ENCODE measurements at places on chromosomes 11 and 22.
A peak's percentile ranks its signal among the peaks of the same experiment; 100 is the strongest.

- DNase-seq = peak; percentile 85
These were observed 15.7 kb downstream of the DAGLA start for GRCh38 chr11:61695917-61696316.

GRCh38 chr11:66107600-66108510 lies 37.8 kb downstream of the PACS1 start:
- DNase-seq = no peak

GRCh38 chr11:36010010-36010740 lies 66.3 kb downstream of the LDLRAD3 start:
- DNase-seq = no peak

DNA sequence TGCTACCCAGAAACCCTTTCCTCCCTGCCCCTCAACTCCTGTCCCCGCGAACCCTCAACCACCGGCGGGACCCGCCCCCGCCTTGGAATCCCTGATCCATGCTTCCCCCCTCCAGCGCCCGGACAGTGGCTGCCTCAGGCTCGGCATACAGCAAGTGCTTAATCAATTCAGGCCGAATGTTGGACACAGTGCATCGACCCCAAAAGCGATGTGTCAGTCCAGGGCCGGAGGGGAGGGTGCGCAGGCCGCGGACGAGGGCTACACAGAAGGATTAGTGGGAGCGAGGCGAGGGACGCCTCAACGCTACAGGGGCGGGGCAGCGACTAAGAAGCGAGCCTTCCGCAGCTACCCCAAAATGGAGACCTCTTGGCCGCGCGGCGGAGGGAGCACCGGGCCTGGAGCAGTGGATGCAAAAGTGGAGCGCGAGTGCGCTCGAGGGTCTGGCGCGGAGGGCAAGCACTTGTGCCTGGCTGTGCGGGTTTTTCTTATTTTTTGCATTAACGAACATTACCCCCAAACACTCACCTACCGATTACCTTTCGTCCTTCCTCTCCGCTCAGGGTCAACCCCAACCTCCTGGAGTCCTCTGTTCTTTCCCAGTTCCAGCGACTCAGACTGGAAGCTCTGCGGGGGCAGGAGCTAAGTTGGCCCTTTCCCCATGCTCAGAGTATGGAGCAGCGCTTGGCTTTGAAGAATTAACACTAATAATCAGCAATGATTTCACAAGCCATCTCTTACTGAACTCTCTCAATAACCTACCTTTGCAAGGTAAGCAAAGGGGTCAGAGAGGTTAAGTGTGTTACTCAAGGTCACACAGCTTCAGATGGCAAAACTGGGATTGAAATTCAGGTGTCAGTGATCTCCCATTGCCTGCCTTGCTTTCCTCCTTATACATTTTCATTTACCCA lies 30.0 kb upstream of the WNT11 start:
- peak; percentile 31 for DNase-seq

DNA sequence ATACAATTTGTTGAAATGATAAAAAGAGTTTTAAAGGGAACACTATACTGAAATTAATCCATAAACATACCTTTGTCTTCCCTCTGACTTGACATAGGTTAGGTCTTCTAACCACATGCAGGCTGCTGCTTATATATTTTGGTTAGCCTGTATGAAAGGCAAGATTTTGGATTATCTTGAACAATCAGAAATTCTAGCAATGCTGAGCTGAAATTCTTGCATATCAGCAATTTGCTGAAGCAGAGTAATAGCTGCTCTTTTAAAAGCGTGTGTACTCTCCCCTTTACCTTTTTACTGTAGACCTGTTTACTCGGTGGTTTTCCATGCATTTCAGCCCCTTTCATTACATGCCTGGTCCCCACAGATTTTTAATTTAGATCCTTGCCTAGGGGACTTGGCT lies 34.0 kb downstream of the CWC15 start:
- DNase-seq = no peak

DNA sequence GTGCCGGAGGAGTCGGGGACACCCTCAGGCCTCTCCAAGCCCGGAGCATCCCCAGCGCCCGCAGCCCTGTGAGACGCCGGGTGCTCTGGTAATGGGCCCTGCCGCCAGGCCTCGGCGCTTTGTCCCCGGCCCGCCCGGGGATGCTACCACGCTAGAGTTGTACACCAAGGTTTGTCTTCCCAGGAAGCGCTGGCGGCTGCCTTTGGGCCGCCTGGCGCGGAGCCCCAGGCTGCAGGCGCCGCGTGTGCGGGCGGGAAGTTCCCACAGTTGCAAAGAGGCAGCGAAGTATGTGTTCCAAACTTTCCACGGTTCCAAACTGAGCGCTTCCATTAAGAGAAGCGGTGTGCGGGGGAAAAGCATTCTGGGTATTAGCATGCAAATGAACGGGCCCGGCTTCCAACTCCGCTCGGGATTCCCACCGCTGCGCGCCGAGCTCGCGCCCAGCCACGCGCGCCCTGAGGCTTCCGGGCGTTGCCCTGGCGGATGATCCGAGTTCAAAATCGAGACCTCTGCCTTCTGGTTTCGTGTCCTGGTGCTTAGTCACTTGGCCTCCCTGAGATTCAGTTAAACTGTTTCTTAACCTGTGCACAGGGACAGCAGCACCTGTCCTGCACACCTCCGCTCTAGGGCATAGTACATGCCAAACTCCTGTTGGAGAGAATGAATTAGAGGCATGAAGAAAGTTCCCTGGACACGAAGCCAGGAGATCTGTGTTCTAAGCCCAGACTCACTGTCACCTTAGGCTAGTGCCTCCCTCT lies 1.3 kb upstream of the PATZ1 start:
- peak; percentile 53 for DNase-seq

GRCh38 chr11:73048446-73048845 lies 93.7 kb downstream of the FCHSD2 start:
- no peak for DNase-seq

DNA sequence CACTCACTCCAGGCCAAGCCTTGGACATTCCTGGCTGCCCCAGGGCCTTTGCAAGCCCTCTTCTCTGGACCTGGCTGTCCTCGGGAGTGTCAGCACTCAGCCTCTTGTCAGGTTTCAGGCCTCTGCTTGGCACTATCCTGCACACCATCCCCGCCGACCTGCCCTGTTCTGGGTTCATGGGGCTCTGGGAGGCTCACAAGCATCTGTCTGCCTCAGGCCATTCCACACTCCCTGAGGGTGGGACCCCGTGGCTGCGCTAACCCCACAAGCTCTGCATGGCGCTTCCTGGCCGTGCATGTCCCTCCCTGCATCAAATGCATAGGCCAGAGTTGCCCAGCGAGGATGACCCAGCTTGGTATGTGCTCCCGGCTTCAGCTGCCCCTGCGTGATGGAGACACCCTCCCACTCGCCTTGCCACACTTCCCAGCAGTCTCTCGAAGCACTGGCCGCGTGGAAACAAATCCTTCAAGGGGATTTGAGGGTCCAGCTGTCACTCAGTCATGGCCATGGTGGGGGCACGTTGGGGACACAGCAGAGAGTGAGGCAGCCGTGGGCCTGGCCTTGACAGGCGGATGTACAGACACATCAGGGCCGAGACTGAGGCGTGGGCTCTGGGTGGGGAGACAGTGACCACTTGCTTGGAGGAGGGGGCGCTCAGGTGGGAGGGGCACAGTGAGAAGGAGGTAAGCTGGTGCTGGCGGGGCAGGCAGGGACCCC lies 87.3 kb downstream of the KCNQ1 start:
- no peak for DNase-seq

- DNase-seq = no peak
These were observed 1964.5 kb upstream of the RAG2 start for GRCh38 chr11:38562562-38562961.

DNA sequence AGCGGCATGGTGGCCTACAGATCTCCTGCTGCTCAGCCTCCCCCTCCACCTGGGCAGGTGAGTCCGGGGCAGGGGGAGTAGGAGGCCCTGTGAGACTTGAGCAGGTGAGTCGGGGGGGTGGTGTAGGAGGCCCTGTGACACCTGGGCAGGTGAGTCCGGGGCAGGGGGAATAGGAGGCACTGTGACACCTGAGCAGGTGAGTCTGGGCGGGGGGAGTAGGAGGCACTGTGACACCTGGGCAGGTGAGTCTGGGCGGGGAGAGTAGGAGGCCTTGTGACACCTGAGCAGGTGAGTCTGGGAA lies 299.3 kb downstream of the BRD1 start:
- no peak for DNase-seq

- no peak for DNase-seq
These were observed 88.9 kb downstream of the MAML2 start for GRCh38 chr11:96254087-96254486.

GRCh38 chr11:36775130-36775529 lies 177.1 kb upstream of the RAG2 start:
- no peak for DNase-seq

GRCh38 chr11:115921540-115921939 lies 417.3 kb upstream of the CADM1 start:
- no peak for DNase-seq
